ENCODE measurements at places on chromosomes 11 and 22.

- peak; percentile 47 for DNase-seq
Measured at GRCh38 chr11:35590412-35590811, 27.8 kb upstream of the FJX1 start.

- no peak for DNase-seq
Measured at GRCh38 chr11:76566811-76567210, 103.7 kb downstream of the LRRC32 start.

GRCh38 chr22:45977003-45977411 is at the start of gene WNT7B:
Gene WNT7B, minus strand, starts transcription at chr22:45977162. Its CDS starts 408 bp downstream, at chr22:45976754.
- DNase-seq: no peak

DNA sequence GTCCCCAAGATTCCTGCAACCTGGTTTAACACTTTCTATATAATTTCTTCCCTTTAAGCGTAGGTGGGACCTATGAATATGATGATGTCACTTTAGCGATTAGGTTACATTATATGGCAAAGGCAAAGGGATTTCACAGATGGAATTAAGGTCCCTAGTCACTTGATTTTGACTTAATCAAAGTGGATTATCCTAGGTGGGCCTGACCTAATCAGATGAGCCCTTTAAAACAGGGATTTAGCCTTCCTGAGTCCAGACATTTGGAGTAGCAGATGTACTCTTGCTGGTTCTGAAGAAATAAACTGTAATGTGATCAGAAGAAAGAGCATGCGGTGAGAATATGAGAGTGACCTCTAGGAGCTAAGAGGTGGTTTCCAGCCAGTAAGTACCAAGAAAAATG is 67.8 kb upstream of the LIN7C start:
- DNase-seq: no peak

- DNase-seq: no peak
Measured at GRCh38 chr11:115981104-115981481, 476.9 kb upstream of the CADM1 start.

GRCh38 chr11:18878211-18878610 is 61.0 kb downstream of the MRGPRX1 start:
- DNase-seq: no peak

GRCh38 chr11:203056-203944 is 3.9 kb downstream of the BET1L start:
- DNase-seq: no peak
